Heart right ventricle (tissue), 16 donors: ENCODE measurements at places on chromosomes 7 and 10. TPM values are rescaled to one million over a fixed set of nuclear protein-coding genes. Genes with fewer than 3 reads are reported as not detected.

GRCh38 chr10:36761121-36761520 lies 364.3 kb upstream of the ANKRD30A start:
- H3K27ac ChIP-seq: no peak overlapping the region
- H3K27me3 ChIP-seq: no peaks in the 10 kb centered on the region
- no peaks in the 10 kb centered on the region for H3K36me3 ChIP-seq
- no peak for DNase-seq

- H3K27ac ChIP-seq: no peak overlapping the region
- H3K27me3 ChIP-seq: no peaks in the 10 kb centered on the region
- no peaks in the 10 kb centered on the region for H3K36me3 ChIP-seq
- no peak for DNase-seq
Observed at GRCh38 chr7:138698281-138698680, 2.9 kb downstream of the SVOPL start.

DNA sequence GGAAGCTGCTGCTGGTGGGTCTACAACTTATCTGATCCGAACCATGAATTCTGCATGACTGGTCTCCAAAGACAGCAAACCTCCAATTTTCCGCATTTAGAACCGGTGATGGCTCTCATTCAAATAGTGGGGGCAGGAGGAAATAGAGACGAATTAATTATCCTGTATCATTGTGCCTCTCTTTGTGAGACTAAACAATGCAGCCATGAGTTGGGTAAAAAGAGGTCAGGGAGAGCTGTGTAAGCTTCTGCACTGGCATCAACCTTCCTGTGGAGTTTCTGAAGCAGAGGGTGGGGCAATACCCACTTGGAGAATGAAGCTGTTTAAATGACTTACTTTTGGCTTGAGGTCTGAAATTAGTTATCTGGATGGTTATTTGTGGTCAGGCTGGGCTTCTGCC lies 266.4 kb downstream of the SORCS3 start:
- no peaks in the 10 kb centered on the region for H3K4me1 ChIP-seq
- no peak overlapping the region for H3K4me3 ChIP-seq
- H3K27ac ChIP-seq: no peak overlapping the region
- H3K36me3 ChIP-seq: no peaks in the 10 kb centered on the region
- peaks cover 5% of the 10 kb centered on the region for H3K27me3 ChIP-seq

DNA sequence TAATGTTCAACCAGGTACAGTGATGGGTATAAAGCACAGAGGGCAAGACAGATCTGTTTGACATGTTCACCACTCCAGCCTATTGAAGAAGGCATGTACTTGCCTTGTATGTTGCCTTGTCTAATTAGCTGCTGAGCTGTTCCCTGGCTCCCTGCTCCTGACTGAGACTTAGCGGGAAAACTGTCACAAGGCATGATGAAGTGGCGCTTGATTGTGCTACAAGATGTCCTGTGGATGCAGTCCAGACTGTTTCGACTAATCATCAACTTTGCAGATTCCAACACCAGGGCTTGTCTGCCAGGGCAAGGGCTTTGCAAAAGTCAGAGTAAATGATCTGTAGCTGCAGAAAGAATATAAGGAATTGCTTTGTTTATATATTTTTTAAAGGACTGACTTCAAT lies 136.2 kb upstream of the NRBF2 start:
- no peaks in the 10 kb centered on the region for H3K27me3 ChIP-seq
- DNase-seq: peak; percentile 5
- H3K4me1 ChIP-seq: peaks cover 15% of the 10 kb centered on the region
- H3K4me3 ChIP-seq: no peak overlapping the region

GRCh38 chr7:41588341-41588740 lies 114.5 kb downstream of the INHBA start:
- H3K4me3 ChIP-seq: no peak overlapping the region
- H3K27me3 ChIP-seq: no peaks in the 10 kb centered on the region
- no peaks in the 10 kb centered on the region for H3K36me3 ChIP-seq
- DNase-seq: no peak
- no peak overlapping the region for H3K27ac ChIP-seq
- no peaks in the 10 kb centered on the region for H3K4me1 ChIP-seq

DNA sequence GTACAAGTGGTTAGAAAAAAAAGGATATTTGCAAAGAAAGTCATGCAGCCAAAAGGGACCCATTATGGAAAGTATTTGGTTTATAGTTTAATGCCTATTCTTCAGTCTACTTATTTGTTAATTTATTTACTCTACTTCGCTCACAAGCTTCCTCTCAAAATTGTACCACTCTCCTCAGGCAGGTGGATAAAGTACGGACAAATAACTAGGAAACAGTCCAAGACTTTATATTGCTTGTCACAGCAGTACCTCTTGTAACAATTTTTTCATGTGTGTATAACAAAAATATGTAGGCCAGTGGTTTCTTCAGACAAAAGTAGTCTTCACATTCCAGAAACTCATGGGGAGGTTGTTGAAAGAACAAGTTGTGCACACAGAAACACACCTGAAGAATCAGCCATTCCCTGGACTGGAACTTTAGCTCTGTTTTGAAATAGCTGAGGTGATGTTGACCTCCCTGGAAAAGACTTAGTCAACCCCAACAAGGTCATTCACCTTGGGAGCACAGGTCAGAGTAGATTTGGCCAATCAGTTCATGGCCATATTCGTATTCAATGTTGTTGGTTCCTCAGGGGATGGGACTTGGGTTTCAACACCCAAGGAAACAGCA lies 73.4 kb downstream of the TES start:
- H3K27ac ChIP-seq: no peak overlapping the region
- no peaks in the 10 kb centered on the region for H3K4me1 ChIP-seq
- H3K27me3 ChIP-seq: no peaks in the 10 kb centered on the region
- no peak overlapping the region for H3K4me3 ChIP-seq
- H3K36me3 ChIP-seq: no peaks in the 10 kb centered on the region
- DNase-seq: no peak

DNA sequence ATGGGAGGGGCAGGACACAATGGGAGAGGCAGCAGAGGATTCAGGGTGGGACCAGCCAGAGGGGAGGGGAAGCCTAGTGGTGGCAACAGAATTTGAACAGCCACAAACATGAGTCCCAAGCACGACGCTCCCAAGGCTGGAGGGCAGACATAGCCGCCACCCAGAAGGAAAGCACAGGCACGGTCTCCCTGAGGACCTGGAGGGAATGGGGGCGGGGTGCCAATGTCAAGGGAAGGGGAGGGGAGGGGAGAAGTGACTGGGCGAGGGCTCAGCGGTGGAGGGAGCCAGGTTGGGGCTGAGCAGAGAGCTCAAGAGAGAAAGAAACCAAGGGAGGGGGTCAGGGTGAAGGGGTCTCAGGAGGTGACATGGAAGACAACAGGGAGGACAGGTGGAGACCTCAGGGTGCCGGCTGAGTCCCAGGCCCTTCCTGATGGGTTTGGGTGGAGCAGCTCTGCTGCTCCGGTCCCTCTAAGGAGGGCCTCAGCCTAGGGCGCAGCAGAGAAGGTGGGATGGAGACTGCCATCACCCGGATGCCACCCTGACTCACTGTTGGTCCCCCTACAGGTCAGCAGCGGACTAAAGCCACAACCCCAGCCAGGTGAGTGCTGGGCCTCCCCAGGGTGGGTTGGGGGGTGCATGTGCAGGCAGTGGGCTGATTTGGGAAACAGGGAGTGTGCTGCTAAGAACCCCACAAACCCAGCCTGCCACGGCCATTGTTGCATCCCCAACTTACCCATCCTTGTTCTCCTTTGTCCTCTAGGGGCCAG lies 24.2 kb downstream of the PILRA start:
- no peak overlapping the region for H3K27ac ChIP-seq
- no peaks in the 10 kb centered on the region for H3K27me3 ChIP-seq
- H3K4me1 ChIP-seq: no peaks in the 10 kb centered on the region

DNA sequence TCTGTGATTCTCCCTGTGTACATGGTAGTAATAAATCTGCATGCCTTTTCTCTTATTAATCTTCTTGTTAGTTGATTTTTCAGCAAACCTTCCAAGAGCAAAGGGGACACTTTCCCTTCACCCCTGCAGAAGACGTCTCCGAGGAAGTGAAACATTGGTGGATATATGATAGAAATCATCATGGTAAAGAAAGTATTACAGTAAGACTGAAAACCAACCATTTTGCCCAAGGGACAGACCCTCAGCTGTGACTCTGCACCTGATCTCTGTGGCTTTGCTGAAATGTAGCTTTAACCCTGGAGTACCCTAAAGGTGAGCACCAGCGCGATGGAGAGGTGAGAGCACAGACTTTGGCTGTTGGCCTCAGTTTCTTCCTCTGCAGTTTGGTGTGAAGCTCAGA lies 32.8 kb upstream of the MYO3A start:
- H3K4me1 ChIP-seq: no peaks in the 10 kb centered on the region
- no peak overlapping the region for H3K27ac ChIP-seq
- no peaks in the 10 kb centered on the region for H3K36me3 ChIP-seq

DNA sequence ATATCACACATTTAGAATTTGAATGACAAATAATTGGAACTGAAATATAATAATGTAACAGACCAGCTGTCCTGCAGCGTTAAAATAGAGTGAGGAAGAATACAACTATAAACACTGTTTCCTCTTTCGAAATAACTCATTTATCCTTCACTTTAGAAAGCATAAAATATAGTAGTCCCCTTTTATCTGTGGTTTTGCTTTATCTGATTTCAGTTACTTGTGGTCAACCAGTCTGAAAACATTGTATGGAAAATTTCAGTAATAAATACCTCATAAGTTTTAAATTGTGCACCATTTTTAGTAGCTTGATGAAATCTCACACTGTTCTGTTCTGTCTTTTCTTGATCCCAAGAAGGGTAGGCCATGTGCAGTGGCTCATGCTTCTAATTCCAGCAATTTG lies 31.7 kb downstream of the POLR1F start:
- no peaks in the 10 kb centered on the region for H3K36me3 ChIP-seq
- no peak overlapping the region for H3K27ac ChIP-seq
- no peaks in the 10 kb centered on the region for H3K27me3 ChIP-seq
- H3K4me3 ChIP-seq: no peak overlapping the region
- no peaks in the 10 kb centered on the region for H3K4me1 ChIP-seq

Gene PAPOLB
- 0.20 TPM for total RNA-seq
